Pancreas (tissue), 10 donors: ENCODE measurements at places on chromosomes 5 and 9. TPM values are rescaled to one million over a fixed set of nuclear protein-coding genes. Genes with fewer than 3 reads are reported as not detected.
A peak's percentile ranks its signal among the peaks of the same experiment; 100 is the strongest.

The MROH2B gene
- total RNA-seq, result not detected

The HOMER1 gene
- 3.6 TPM for total RNA-seq

The BHMT gene
- total RNA-seq, result not detected

The SPOCK1 gene
- total RNA-seq, result 16.5 TPM

GRCh38 chr5:121027636-121028035, 563.5 kb downstream of the PRR16 start:
- DNase-seq, result no peak

DNA sequence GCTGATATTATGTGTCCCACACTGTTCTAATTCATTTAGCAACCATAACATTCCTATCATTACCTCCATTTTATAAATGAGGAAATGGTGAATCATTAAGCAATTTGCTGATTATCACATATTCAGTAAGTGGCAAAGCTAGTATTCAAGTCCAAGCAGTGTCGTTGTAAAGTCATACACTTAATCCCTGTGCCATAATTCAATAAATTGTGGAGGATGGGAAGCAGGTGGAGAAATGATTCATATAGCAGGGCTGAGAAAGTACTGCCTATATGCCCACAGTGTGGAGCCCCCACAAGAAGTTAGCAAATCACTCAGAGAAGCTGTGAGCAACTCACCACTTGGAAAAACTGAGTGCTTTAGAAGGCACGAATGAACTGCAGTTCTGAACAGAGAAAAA, 691.0 kb downstream of the PTPRD start:
- no peak for DNase-seq

- DNase-seq, result no peak
Observed at GRCh38 chr5:172785429-172786088, 14.6 kb upstream of the DUSP1 start.

GRCh38 chr5:5293029-5293428, 129.4 kb upstream of the ICE1 start:
- DNase-seq, result no peak

GRCh38 chr5:21831145-21831787, 1021.9 kb downstream of the CDH12 start:
- no peak for DNase-seq

DNA sequence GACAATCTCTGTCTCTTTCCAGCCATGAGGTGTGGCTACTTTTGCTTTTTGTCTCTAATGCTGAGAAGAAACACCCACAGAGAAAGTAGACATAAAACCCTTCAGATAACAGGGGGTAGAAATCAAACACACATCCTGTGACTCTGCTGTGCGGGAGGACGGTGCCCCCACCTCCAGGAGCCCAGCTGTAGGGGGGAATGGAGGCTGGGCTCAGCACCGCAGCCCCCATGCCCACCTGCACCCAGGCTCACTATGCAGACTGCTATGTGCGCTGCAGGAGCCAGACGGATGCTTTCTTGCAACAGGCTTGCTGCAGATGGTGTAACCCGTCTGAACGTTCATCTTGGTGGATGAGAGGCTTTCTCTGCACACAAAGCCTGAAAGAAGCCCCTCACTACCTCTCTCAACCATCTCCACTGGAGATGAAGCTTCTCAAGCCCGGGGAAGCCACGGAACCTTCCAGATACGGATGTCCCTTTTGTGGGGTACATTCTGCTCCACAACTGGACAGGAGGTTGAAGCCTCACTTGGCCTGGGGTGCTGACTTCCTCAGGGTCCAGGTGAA, 207.2 kb downstream of the GADD45G start:
- DNase-seq, result no peak

GRCh38 chr5:50711280-50711679, 44.8 kb downstream of the PARP8 start:
- peak; percentile 14 for DNase-seq

GRCh38 chr5:138635265-138635664, 60.1 kb upstream of the HSPA9 start:
- DNase-seq, result no peak

- no peak for DNase-seq
Observed at GRCh38 chr9:105877721-105878120, 183.4 kb downstream of the TMEM38B start.

GRCh38 chr9:9352877-9353481, 1259.8 kb downstream of the PTPRD start:
- no peak for DNase-seq
